ENCODE measurements at places on chromosomes 12 and 14. TPM values are rescaled to one million over a fixed set of nuclear protein-coding genes. Genes with fewer than 3 reads are reported as not detected.

FSCB gene
- total RNA-seq = not detected

SPTSSA gene
- total RNA-seq = 12.1 TPM

SPATS2 gene
- total RNA-seq = 11.3 TPM

ARHGEF40 gene
- total RNA-seq = not detected

PIK3C2G gene
- total RNA-seq = not detected

MDGA2 gene
- total RNA-seq = not detected

GOLT1B gene
- 35.1 TPM for total RNA-seq

PGF gene
- total RNA-seq = 0.29 TPM

SMCO2 gene
- 0.89 TPM for total RNA-seq

DNA sequence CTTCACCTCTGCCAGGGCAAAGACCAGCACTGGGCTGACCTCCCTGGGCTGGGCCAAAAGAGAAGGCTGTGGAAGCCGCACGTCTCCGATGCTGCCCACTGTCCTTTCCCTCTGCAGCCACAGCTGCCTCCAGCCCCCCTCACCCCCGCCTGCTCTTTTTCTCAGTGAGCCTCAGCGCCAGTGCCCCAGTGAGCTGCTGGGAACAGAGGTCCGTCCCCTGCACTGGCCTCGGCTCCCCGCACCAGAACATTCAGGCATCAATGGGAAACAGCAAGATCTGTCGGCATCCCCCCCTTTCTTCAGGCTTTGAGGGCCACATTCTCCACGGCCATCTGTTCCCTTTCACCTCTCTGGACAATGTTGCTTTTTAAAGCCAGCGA lies 398.1 kb downstream of the ZFP36L1 start:
- no peak for DNase-seq

- no peak for DNase-seq
Measured at GRCh38 chr12:57739914-57740538, 1.5 kb upstream of the AGAP2 start.

DNA sequence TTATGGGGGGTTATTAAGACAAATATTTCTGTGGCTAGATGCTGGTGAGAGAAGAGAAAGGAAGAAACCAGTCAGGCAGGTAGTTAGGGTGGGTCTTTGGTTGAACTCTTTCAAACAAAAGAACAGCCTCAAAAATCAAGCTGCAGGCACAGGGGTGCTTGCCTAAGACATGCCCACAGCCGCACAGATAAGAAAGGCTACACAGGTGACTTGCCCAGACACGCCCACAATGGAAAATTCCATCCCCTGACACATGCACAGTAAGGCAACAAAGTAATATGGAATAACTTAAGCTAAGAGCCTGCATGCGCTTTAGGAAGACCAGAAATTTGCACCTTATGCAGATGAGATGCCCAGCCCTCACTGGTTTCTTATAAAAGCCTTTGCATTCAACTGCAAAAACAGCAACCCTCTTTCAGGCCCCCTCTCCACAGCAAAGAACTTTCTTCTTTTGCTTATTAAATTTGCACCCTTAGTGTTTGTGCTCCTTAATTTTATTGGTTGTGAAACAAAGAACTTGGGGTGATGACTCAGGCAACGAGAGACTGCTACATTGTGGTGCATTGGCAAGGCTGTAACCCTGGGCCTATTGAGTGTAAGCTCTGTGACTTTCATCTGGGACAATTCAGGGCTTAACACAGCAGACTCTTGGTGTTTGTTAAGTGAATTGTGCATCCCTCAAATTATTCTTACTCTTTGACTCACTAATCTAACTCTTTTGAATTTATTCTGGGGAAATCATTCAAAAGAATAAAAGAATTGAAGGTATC lies 149.4 kb downstream of the RPAP3 start:
- DNase-seq = no peak

DNA sequence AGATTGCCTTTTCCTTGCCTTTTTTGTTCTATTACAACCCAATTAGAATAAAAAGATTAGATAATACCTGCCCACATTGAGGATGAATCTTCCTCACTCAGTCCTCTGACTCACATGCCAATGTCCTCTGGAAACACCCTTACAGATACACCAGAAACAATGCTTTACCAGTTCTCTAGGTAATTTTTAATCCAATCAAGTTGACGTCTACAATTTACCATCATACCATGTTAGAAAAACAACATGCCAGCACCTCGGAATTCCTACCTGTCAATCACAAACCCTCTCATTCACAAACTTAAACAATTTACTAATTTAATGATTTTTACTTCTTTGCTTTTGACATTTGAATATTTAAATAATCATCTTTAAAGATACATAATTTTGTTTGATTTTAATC lies 953.8 kb downstream of the TRHDE start:
- DNase-seq = no peak

GRCh38 chr12:128767518-128767917 lies 56.2 kb downstream of the SLC15A4 start:
- DNase-seq = no peak

GRCh38 chr12:11059784-11060183 lies 2.3 kb downstream of the TAS2R46 start:
- no peak for DNase-seq

- DNase-seq = no peak
Measured at GRCh38 chr12:108312693-108313189, 26.4 kb downstream of the CMKLR1 start.

- DNase-seq = no peak
Measured at GRCh38 chr14:63342371-63342770, 23.6 kb upstream of the GPHB5 start.

- no peak for DNase-seq
Measured at GRCh38 chr14:100535287-100536120, 51.7 kb downstream of the BEGAIN start.

DNA sequence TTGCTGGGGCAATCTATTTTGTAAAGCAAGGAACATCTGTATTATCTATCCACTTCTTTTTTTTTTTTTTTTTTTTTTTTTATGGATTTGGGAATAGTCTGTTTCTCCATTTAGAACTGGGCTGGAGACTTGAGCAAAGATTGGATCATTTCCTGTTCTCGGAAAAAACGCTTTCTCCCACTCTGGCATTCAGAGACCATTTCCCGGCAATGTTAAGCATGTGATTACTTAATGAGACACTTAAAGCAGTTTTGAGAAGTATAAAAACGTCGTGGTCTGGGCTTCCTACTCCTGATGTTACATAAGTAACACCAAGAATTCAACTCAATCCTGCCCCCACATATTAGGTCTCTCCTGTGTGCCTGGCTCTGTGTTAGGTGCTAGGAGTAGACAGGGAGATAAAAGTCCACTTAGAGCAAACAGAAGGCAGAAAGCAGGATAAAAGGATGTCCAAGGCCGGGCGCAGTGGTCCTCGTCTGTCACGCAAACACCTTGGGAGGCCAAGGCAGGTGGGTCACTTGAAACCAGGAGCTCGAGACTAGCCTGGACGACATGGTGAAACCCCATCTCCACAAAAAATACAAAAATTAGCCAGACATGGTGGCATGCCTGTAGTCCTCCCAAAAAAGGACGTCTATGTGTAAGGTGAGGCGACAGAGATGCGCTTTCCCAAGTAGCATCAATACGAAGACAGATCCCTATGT lies 152.1 kb upstream of the GSC start:
- no peak for DNase-seq

DNA sequence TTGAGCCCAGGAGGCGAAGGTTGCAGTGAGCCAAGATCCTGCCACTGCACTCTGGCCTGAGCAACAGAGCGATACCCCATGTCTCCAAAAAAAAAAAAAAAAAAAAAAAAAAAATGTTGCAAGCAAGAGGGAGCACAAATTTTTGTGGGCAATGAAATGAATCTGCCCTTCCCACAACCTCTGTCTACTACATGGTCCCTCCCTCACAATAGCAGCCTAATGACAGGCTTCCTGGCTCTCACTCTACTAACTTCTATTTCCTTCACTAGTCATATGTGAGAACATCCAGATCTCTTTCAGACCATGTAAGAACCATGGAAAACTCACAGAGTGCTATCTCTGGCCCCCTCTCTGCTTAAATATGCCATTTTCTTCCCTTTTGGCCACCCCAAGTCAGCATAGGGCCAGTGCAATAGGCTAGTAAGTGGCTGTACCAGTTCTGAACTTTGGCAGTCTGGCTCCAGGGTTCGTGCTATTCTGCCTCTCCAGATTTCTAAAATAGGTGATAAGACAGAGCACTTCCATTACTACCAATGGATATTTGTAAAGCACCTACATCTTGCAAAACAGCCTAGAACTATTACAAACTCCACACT lies 7.1 kb downstream of the OSBPL8 start:
- DNase-seq = no peak

DNA sequence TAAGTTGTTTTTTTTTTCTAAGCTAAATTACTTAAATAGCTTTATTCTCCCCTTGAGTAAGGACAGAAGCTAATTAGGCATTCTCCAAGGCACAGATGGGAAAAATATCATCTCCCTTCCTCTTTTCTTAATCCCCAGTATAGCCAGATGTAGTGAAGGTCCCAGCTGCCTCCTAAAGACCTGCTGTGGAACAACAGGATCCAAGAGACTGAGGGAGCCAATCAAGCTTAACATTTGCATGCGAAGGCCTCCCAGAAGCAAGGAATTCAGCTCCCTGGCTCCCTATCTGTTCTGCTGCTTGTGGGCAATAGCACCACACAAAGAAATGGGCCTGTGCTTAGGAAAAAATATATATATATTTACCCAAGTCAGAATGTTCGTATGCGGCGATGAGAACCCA lies 255.2 kb downstream of the SYT1 start:
- DNase-seq = no peak

DNA sequence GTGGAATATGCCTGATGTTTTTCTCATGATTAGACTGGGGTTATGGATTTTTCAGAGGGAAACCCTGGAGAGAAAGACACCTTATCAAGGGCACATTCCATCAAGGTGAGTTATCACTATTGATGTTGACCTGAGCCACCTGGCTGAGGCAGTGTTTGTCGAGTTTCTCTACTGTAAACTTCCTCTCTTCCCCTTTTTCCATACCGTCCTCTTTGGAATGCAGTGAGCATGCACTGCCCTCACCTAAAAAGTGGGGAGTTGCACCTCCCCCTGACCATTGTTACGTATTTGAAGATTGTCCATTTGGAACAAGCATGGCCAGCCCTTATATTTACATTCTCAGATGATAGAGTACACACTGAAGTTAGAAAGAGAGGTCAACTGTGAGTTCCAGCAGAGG lies 53.9 kb upstream of the PWP1 start:
- no peak for DNase-seq

GRCh38 chr12:103272949-103273348 lies 222.8 kb downstream of the C12orf42 start:
- DNase-seq = no peak

DNA sequence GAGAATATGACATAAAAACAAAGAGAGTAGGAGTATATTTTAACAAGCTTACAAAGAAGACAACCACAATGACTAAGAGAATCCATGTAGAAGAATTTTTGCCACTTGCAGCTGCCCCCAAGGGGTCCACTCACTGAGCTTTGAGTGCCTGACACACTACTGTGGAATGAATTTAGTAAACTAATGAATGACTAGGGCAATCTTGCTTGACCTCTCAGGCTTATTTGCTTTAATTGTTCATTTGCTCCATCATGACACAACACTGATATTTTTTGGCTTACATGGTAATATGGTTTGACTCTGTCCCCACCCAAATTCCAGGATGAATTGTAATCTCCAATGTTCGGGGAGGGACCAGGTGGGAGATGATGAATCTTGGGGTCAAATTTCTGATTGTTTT lies 249.1 kb upstream of the FAR2 start:
- DNase-seq = no peak

DNA sequence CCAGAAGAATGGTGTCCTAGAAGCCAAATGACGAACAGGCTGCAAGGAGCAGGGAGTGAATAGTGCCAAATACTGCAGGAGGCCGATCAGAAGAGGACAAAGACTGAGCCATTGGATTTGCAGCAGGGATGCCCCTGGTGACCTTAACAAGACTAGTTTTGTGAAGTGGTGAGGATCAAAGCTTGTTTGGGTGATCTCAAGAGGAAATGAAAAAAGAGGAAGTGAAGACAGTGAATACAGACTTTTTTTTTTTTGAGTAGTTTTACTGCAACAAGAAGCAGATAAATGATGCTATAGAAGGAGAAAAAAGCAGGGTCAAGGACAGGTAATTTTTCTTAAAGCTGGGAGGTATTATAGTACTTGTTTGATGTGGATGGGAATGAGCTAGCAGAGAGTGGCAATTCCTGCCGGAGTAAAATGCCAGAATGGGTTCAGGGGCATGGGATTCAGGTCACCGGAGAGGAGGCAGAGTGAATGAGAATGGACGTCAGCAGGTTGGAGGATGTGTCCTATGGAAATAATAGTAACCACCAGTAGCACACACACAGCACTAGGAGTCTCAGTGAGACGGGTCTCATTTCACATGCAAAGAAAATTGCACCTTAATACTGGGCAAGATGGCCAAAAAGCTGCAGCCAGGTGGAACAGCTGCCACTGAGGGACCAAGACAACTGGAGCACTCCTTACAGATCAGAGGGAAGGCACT lies 345.8 kb upstream of the CCDC196 start:
- DNase-seq = no peak

Data from activated CD8-positive, alpha-beta memory T cell treated with anti-CD3 and anti-CD28 coated beads, Interleukin-2, amount 10 ng/mL, durations not matched to agents 7 days and 5 days (primary cell).